ENCODE measurements at places on chromosomes 5 and 9.

DNA sequence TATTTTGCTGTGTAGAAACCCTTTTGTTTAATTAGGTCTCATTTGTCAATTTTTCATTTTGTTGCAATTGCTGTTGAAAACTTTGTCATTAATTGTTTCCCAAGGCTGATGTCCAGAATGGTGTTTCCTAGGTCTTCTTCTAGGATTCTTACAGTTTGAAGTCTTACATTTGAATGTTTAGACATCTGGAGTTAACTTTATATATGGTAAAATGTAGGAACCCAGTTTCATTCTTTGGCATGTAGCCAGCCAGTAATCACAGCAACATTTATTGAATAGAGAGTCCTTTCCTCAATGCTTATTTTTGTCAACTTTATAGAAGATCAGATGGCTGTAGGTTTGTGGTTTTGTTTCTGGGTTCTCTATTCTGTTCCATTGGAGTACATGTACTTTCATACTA is 1290.8 kb upstream of the CDH9 start:
- no peak for DNase-seq

- no peak for DNase-seq
Measured at GRCh38 chr9:94827584-94828304, 101.2 kb downstream of the AOPEP start.

DNA sequence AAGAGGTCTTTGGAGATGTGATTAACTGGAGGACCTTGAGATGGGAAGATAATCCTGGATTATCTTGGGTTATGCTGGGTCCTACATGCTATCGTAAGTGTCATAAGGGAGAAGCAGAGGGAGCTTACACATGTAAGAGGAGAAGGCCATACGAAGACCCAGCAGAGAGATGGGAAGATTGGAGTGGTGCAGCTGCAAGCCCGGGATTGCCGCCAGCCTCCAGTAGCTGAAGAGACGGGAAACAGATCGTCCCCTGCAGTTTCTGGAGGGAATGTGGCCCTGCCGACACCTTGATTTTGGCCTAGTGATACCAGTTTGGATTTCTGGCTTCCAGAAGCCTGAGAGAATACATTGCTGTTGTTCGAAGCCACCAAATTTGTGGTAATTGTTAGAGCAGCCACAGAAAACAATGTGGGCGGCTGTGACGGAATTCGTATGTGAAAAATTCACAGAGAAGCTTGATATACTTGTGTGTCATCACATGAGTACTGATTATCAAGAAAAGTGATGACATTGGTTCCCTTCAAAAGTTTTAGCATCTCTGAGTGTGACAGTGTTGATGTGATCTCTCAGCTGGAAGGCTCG is 86.9 kb downstream of the CYFIP2 start:
- no peak for DNase-seq

GRCh38 chr5:162360373-162360931 is 292.9 kb downstream of the GABRG2 start:
- DNase-seq, result no peak

Measured in stimulated activated CD4-positive, alpha-beta T cell treated with anti-CD3 and anti-CD28 coated beads, Interleukin-1b, Interleukin-23, amount 100 ng/mL, for 1 hour (primary cell).